ENCODE measurements at places on chromosomes 7 and 10.

DNA sequence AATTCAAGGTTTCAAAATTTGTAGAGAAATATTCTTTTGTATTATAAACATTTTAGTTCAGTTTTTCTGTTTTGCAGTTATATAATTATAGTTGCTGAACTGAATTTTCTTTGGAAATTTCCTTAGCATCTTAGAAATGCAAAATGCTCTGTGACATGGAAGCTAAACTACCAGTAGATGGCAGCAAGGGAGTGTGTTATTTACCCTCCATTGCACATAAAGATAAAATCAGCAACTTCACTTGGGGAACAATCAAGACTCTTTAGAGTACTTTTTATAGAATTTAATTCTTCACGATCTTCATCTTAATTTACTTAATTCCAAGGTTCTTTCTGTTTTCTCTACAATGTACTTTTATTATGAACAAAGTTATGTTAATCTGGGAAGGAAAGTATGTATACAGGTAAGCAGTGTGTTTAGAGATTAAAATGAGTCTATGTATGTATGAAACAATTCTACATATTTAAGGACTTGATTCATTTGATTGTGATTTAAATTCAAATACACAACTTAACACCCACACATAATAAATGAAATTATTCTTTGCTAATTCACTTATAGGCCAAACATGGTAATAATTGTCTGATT is 404.2 kb downstream of the THSD7A start:
- DNase-seq = peak; percentile 14

GRCh38 chr10:47295411-47295810 is 4.6 kb upstream of the GDF10 start:
- DNase-seq = no peak

DNA sequence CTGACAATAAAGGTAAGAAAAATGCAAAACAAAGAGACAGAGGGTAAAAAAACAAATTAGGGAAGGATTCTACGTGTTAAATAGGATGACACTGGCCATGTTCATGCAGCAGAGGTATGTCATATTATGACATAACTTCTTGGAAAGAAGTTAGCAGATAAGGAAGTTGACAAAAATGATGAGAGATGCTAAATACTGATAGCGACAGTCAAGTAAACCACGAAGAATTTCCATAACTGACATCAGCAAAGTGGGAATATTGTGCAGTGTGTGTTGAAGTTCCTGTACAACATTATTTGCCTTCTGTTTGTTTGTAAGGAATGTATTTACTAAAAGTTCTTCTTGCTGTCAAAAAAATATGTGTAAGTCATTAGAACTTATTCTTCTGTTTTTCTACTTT is 29.5 kb downstream of the MDH2 start:
- no peak for DNase-seq

GRCh38 chr7:138510003-138510402 is 49.9 kb downstream of the TRIM24 start:
- no peak for DNase-seq

GRCh38 chr10:98259606-98260315 is 8.2 kb downstream of the LOXL4 start:
- no peak for DNase-seq

GRCh38 chr10:127458829-127459228 is 90.3 kb upstream of the NPS start:
- DNase-seq = no peak

GRCh38 chr7:29412912-29413311 is 150.7 kb upstream of the PRR15 start:
- no peak for DNase-seq

DNA sequence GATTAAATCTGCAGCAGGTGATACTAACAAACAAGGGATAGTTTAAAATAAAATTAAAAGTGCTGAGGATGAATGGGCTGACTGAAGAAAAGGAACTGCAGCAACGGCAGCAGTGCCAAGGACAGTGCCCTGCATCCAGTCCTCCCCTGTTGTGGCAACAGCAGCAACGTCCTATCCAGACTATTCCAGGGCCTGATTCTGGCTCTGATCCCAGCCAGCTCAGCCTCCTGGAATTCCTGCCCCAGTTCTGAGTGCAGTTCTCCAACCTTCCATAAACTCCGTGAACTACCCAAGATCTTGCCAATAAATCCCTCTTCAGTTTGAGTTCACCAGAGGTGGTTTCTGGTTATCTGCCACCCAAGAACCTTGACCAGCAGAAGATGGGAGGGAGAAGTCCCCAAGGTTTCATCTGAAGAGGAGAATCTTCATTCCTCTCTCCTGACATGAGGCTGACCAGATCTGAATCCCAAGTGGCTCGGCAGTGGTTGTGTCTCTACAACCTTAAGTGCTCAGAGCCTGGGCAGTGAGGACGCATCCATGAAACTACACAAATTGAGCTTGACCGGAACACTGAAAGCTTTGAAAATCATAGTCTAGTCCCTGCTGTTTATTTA is 115.8 kb downstream of the SORBS1 start:
- DNase-seq = no peak

GRCh38 chr10:4384245-4384644 is 441.8 kb upstream of the AKR1E2 start:
- DNase-seq = no peak

DNA sequence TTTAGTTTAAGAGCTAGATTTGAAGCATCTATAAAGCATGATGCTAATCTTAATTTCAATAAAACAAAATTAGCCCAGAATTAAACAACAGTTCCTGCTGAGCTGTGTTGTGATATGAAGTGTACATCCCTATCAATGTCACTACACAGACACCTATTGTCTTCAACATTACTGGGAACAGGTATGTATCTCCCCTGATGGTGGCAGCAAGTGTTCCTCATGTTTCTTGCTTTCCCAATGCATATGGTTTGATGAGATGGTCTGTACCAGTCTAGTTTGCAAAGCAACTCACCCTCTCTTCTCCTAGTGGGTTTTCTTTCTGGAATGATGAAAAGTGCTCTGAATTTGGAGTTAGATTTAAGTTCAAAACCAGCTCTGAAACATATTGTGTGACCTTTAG is 38.1 kb downstream of the TSPAN12 start:
- DNase-seq = no peak

DNA sequence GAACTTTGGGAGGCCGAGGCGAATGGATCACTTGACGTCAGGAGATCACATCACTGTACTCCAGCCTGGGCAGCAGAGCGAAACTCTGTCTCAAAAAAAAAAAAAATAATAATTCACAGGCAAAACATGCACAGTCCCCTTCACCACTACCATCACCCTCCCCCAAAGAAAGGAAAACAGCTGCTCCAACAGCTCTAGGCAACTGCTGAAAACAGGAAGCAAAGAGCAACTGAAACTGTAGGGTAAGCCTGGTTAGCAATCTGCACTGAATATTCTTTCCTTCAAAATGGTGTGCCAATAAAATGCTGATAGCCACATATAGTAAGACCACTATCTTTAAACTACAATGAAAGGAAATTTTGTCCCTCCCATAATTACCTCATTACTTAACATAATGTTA is 11.8 kb downstream of the NT5C2 start:
- DNase-seq = peak; percentile 83

DNA sequence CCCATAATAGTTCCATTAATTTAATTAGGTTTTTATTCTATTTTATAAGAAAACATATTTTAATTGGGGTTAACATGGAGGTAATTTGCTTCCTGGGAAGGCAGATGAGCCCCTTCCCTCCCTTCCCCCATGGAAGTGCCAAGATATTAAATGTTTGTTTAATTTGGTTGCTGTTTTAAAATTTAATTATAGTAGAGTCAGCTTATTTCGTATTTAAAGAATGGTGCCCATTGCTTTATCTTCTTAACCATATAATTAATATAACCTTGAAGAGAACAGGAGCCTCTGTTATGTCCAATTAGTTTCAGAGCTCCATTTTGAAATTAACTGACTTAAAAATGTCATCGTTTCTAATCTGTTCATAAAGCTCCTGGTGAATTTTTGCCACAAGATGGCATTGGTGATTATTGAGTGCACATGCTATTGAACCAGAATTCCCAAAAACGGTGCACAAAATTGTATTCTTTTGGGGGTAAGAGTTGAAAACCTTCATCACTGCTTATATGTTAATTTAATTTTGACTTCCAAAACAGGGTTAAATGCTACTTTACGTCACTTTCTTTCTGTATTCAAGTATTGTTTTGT is 26.0 kb downstream of the KLHDC10 start:
- no peak for DNase-seq

- DNase-seq = no peak
Measured at GRCh38 chr10:76185471-76186301, 754.3 kb downstream of the LRMDA start.

DNA sequence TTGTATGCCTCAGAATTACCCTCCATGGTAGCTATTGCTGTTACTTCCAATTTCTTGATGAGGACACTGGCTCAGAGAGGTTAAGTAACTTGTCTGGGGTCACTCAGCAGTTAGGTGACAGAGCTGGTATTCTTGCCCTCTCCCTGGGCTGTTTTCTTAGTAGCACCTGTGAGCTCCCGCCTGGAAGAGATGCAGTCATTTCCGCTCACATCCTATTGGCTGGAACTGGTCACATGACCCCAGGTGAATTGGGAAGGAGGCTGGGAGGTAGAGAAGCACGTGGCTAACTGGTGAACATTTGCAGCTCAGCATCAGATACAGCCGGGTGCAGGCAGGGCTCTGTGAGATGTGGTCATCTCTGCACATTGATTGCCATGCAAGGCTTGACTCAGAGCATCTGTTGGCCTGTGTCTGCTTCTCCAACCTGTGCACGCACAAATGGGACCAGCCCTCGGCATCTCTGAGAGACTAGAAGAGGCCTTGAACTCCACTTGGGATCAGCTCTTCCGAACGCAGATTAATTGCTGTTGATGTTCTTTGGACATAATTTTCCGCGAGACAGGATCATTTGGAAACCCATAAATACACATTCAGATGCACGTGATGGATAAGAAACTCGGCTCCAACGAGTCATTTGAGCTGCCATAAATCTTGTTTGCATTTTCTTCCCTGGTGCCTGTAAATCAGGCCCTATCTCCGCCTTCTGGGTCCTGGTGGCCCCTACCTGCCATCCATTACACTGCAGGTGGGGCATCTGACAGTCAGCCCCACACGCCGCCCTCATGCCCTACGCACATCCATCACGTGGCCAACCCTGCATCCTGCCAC is 42.8 kb downstream of the MYL10 start:
- DNase-seq = no peak

DNA sequence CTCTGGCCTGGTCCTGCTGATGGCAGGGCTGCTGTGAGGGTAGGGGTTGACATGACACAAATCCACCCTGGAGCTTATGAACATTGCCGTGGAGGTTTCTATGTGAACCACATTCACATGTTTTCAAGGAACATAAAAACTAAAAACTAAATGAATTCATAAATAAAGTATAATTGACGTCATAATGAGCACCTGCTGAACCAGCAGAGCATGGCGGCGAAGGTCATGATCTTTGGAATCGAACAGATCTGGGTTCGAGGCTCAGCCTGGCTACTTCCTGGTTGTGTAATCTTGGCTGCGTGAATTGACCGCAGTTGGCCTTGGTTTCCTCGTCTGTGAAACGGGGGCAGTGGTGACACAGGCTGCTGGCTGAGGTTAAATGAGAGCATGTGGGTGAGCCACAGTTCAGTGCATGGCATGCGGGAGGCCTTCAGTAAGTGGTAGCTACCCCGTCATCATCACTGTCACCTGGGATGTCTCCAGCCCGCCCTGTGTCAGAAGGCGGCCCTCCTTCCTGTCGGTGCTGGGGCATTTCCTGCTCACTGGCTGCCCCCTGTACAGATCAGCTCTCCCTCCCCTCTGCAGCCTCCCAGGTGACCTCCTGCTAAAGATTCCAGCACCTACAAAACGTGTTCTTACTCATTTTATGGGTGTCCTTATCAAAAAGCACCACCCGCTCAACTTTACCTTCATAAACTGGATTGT is 190.3 kb upstream of the SHH start:
- no peak for DNase-seq

GRCh38 chr10:14502431-14502830 is 171.7 kb upstream of the FRMD4A start:
- DNase-seq = no peak

DNA sequence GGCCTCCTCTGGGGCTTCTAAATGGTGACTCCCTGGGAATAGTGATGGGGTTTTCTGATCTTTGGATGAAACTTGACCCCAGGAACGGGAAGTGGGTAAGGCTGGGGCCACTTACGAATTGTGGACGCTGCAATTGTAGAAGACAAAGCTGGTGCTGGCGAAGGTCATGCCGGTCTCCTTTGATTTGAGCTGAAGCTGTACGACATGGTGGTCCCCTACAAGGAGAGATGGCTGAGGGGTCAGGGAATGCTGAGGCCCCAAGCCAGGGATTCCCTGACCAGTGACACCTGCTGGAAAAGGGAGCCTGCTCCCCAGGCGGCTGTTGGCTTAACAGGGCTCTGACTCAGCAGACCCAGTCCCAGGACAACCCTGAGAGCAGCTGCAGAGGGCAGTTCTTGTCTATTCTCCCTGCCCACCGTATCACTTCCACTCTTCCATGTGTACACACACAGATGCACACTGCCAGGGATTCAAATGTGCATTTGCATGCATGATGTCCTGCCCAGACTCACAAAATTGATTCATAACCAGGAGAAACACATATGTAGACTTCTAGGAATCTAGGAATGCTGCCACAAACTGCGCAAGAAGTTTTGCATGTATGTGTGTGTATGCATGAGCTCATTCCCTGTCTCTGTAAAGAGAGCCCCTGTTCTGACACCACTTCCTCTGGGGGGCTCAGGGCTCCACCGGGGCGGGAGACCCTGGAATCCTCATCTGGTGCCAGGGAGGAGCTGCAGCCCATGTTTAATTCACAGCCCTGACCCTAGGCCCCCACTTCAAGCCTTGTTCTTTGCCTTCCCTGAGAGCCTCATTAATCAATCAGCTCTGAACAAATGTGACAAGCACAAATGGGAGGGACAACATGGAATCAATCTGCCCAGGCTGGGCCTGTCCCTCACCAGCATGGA is 350.0 kb downstream of the PLXNA4 start:
- no peak for DNase-seq

- no peak for DNase-seq
Measured at GRCh38 chr7:156071612-156072011, 259.3 kb upstream of the SHH start.

DNA sequence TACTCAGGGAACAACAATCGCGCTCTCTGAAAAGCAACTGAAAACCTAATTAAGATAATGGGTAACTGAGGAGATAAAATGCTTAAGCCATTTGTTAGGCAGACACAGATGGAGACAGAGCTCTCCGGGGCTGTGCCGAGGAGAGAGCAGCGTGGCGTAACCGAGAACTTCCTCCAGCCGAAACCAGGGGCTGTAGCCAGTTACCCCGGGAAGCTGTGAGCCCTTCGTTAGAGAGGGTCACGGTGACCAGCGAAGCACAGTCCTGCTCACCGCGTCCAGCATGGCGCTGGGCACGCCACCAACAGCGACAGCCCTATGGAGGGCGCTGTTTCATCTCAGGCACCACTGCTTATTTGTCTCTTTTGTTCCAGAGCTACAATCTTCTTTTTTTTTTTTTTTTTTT is 16.1 kb downstream of the PAPOLB start:
- DNase-seq = no peak

GRCh38 chr7:28433039-28433438 is 20.7 kb downstream of the CREB5 start:
- no peak for DNase-seq
